ENCODE measurements at places on chromosomes 3 and 15.

DNA sequence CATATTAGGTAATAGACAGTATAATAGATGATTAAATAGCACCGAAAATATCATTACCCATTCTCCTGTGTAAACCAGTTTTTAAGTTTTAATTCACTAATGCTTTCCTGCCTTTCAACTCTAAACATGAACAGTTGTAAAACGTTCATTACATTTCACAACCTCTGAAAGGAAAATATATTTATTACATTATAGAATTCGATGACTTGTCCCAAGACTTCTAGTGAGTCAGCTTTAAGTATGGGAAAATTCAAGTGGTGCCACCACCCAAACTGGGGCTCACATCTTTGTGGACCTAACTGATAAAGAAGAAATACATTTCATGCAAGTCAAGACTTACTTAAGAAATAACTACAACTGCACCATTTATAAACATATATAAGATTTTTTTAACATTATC lies 2.0 kb downstream of the TRIM59 start:
- no peak for DNase-seq

DNA sequence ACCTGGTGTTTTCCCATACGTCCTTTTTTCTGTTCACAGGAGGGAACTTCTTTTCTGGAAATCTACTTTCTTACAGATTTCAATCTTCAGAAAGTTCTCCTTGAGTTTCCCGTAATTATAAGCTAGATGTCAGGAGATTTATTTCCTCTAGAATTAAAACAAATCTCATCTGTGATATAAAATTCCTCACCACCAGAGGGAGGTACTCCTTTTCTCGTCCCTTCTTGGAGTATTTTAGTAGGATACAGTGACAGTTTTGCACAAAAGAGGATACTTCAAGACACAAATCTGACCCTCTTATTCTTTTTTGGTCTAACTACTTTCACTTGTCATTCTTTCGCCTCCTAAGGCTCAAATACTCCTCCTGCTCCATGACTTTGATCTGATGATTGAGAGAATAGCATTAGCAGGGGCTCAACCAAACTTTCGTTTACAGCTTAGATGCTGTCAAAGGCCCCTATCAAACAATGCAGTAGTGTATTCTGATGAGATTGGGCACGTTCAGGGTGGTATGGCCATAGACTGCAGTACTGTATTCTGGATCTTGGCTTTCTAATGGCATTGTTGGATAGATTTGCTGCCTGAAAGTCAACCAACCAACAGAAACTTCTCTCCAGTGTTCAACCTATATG lies 38.0 kb downstream of the TMEM41A start:
- no peak for DNase-seq

DNA sequence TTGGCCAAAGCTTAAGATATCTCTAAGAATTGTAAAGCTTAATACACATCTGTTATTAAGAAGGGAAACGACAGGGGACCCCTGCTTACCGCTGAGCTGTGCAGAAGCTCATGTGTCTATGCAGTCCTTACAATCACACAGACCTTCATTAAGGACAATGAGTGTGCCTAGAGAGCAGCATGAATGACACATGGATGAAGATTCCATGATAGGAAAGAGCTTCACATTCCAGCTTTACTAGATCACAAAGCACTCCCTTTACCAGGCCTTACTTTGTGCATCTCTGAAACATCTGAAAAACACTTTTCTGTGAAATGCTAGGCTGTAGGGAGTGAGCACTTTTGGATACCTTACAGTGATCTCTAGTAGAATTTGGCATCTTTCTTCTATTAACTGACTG lies 32.0 kb downstream of the RNF168 start:
- no peak for DNase-seq

DNA sequence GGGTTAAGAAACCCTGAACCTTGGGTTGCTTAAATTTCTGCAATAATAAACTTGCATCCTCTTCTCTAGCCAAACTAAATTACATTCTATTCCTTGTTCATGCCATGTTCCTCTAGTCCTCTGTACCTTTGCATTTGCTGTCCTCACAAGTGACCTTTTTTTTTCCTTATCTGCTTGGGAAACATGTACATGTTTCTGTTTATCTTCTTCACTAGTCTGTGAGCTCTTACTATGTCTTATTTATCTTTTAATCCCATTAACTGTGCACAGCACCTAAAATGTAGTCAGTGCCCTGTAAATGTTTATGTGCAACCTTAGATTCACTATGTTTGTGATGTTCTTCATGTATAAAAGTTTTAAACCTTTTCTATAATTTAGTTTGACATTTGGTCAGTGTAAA lies 61.9 kb downstream of the REC114 start:
- no peak for DNase-seq

GRCh38 chr3:124144035-124144814 lies 152.3 kb upstream of the ROPN1 start:
- DNase-seq = no peak

DNA sequence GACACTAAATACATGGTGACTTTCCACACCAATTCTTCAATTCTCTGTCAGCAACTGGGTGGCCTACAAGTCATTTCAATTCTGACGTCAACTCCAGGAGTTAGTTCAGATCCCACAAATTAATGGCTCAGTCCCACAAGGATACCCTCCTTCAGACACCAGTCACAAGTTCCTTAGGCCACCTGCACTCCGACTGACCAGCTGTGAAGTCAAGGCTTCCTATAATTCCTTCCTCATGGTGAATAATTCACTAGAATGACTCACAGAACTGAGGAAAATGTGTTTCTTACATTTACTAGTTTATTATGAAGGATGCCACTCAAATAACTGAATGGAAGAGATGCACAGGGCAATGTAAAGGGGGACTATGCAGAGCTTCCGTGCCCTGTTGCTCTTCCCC lies 6.3 kb upstream of the PIAS1 start:
- DNase-seq = no peak

- no peak for DNase-seq
These were observed 129.7 kb downstream of the PROS1 start for GRCh38 chr3:93843981-93844380.

Data from T-helper 1 cell (primary cell).